Activated CD8-positive, alpha-beta T cell treated with anti-CD3 and anti-CD28 coated beads, Interleukin-2, amount 10 ng/mL, durations not matched to agents 7 days and 5 days (primary cell): ENCODE measurements at places on chromosomes 7 and 10. TPM values are rescaled to one million over a fixed set of nuclear protein-coding genes. Genes with fewer than 3 reads are reported as not detected.
A peak's percentile ranks its signal among the peaks of the same experiment; 100 is the strongest.

The ECHDC3 gene
- 1.4 TPM for total RNA-seq

The PRF1 gene
- 265 TPM for total RNA-seq

The SLC26A3 gene
- total RNA-seq, result not detected

The AOAH gene
- total RNA-seq, result 17.7 TPM

The MCU gene
- total RNA-seq, result 11.3 TPM

The FAM25G gene
- not detected for total RNA-seq

The TAS2R4 gene
- total RNA-seq, result 1.0 TPM

The LMBR1 gene
- 49.7 TPM for total RNA-seq

The CAMK2B gene
- not detected for total RNA-seq

The FBXL13 gene
- 0.13 TPM for total RNA-seq

The SFRP4 gene
- not detected for total RNA-seq

The OR9A2 gene
- total RNA-seq, result not detected

GRCh38 chr10:98414932-98415730, at the start of gene PYROXD2:
TSS of gene PYROXD2 (minus strand) at chr10:98415182. CDS start at chr10:98415135, 47 bp downstream.
- peak; percentile 76 for DNase-seq

GRCh38 chr10:48450233-48450740, 143.8 kb downstream of the MAPK8 start:
- DNase-seq, result no peak

DNA sequence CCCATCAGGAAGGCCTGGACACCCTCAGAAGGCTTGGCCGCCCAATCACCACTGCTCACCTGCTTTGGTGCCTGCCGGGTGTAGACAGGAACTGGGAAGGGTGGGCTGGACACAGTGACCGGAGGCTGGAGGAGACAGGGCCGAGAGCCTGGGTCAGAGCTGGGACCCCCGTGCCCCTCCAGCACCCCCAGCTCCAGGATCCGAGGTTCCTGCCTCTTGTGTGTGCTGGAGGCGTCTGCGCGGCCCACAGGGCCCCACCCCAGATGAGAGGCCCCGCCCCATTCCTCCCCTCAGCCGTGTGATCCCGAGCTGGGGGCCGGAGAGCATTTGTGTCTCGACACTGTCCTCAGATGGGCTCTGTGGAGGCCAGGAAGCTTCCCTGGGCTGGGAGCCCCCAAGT, 9.4 kb downstream of the ADAM8 start:
- no peak for DNase-seq

DNA sequence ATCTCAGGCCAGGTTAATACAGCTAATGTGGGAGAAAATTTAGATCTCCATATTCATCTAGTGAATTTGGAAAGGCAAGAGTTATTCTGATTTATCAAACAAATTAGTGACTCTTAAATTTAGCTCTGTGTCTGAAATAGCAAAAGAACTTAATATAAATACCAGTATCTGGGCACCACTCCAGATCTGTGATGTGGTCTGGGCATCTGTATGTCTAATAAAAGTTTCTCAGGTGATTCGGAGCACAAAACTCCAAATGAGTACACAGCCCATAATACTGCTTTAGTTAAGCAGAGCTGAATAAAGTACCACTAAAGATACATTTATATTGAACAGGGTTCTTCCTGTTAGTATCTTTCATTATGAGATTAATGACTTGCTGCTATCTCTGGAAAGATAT, 261.4 kb downstream of the BAMBI start:
- DNase-seq, result no peak

- DNase-seq, result peak; percentile 54
Measured at GRCh38 chr10:71795248-71795647, 21.9 kb upstream of the VSIR start.

DNA sequence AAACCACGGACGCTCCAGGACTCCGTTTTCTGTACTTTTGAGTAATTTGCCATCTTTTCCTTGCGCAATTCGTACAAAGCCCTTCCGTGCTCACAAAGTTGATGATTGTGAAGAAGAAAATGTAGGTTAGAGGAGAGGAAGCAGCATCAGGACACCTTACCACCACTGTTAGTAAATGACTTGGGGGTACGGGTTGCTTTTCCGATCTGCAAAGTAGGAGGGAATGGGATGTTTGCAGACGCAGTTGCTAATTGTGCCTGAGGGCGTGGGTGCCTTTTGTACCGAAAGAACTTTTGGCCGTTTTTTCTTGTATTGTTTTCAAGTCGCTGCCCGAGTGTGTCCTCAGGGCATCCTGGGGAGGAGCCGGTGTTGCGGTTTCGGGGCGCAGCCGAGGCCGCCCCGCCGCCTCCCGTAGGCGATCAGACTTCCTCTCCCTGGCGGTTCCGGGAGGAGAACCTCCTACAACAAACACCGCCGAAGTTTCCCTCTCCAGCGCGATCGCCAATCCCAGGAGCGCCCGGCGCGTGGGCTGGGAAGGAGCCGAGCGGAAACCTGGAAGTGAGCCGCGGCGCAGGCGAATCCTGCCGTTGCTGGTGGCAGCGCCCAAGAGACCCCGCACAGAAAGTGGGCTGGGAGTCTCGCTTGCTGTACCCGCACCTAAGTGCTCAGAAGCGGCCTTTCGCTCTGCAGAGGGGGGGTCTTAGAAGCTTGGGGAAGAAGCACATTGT, 1.0 kb downstream of the PRR15 start:
- peak; percentile 21 for DNase-seq

- DNase-seq, result no peak
Measured at GRCh38 chr10:34732926-34733325, 82.2 kb downstream of the PARD3 start.

DNA sequence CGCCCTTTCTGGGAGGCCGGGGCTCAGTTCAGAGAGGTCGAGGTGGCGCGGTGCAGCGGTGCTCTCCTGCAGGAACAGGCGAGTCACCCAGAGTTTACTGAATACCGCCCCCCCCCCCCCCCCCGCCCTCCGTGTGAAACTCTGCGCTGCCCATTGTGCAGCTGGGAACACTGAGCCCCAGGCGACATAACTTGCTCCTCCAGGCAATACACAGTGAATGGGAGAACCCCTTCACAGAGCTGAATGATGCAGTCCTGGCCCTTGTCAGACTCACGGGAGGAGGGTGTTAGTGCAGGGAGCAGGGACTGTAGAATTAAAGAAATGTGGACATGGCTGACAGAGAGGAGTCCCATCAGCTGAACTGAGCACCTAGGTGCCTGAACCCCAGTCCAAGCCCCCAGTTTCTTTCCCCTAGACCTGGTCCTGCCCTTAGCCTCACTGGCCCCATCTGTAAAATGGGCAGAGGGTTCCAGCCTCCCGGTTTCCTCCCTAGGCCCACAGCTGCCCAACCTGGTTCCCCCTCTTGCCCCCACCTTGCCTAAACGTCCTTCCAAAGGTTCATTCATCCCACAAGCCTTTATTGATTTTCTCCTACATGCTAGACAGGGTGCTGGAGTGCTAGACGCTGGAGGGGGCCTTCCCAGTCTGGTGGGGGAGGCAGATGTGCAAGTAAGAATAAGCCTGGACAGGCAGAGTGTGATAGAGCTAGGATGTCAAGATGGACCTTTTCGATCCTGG, 869 bp upstream of the LOXL4 start:
- DNase-seq, result no peak

GRCh38 chr7:133980804-133981203, 146.3 kb upstream of the LRGUK start:
- no peak for DNase-seq

DNA sequence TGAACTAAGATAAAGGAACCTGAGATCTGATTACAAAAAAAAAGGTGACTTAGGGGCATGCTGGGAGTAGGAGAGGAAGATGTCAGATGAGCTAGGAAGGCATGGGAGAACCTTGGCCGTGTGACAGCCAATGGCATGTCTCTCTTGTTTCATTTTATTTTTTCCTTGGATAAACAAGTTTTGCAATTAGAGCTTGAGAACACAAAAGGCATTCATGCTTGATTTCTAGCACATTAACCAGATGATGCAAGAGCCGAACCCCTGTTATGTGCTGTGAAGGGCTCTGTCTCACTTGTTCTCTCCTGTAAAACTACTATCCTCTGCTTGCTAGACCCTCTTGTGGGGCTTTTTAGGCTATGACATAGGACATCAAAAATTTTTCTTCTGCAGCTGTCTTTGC, 134.3 kb upstream of the ASAH2 start:
- no peak for DNase-seq

- no peak for DNase-seq
Measured at GRCh38 chr7:64174328-64174727, 32.7 kb upstream of the ZNF735 start.

GRCh38 chr7:36299823-36300341, 89.8 kb upstream of the ANLN start:
- no peak for DNase-seq

- no peak for DNase-seq
Measured at GRCh38 chr7:158407581-158408317, 179.9 kb downstream of the PTPRN2 start.

DNA sequence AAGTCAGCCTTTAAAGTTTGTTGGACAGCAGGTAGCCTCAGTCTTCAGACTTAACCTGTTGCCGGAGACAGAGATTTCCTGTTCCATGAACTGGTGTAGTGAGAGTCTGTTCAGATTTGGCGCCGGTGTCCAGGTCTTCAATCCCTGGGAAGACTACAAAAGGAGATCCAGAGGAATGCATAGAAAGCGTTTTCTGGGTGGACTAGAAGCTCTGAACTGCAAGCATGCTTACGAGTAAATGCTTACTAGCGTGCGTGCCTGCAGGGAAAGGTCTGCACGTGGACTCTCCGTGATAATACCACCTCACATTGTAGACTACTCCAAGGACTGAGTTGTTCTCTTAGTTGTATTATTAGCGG, 878 bp downstream of the GLRX3 start:
- DNase-seq, result peak; percentile 35

DNA sequence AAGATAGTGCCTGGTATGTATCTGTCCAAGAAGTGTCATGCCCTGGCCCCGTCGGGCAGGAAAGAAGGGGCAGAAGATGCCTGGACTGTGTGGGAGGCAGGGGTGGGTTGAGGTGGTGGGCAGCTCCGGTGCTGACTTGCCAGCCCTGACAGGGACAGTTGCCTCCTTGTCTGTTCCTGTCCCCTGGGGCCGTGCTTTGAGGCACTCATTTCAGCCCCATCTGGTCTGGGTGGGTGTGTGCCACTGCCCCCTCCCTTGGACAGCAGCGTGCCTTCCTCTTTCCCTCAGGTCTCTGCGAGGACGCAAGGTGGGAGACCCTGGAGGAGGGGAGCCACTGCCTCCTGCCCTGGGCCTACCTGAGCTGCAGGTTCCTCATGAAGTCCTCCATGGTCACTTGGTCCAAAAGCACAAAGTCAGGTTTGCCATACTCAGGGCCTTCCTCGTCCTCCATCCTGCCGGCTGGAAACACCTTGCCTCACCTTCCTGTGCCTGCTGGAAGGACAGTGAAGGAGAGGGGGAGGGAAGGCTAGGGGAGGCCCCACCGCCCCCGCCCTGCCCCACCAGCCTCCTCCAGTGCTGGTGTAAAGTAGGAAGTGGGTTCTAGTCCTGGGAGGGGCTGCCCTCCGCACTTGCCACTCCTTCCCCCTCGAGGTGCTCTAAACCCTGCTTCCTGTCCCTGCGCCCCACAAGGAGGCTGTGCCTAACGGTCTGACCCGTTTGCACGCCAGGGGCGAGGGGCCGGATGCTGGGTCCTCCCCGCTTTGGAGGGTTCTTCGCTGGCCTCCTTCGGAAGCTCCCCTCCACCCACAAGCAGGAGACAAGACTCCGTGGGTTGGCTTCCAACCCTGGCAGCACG, at the start of gene MYO1G:
Gene MYO1G (minus strand): TSS at position 505 of the 856 bp plus-strand sequence. CDS start 54 bp downstream, at position 451.
- peak; percentile 97 for DNase-seq
